ENCODE measurements at places on chromosomes 2 and 18.

- DNase-seq: no peak
These were observed 15.3 kb upstream of the LOXHD1 start for GRCh38 chr18:46672062-46672970.

- no peak for DNase-seq
These were observed 730.6 kb downstream of the TSN start for GRCh38 chr2:122486086-122486485.

DNA sequence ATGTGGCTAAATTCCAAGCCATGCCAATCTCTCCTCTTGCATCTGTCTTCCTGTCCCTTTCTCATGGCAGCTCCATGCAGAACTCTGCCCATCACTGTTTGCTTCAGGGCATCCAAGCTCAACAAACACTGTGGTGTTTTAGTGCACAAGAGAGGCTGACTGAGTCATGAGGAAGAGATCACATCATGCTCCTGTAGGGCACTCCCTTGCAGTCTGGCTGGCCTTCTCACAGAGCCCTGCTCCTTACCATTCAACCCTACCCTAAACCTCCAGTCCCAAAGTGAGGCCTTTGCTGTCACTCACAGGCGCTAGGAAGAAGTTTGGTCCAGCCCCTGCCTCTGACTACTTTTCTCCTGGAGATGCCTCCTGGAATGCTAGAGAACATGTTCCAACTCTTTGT lies 194.0 kb downstream of the LRATD1 start:
- no peak for DNase-seq

GRCh38 chr2:127017548-127017947 lies 89.4 kb downstream of the BIN1 start:
- DNase-seq: no peak

DNA sequence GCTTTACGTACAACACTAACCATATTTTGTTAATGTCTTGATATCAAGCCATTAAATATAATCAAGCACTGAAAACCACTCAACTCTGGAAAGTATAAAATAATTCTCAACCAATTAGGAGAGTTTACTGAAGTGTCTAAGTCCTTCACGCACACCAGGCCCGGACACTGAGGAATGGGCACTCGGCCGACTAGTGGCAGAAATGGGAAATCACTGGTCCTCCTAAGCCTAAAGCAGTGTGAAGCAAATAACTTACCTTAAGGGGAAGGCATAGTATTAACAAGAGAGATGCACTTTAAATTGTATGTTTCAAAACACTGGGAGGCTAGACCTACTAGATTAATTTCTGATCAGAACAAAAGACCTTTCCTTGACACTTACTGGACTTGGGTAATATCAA lies 45.7 kb downstream of the FAM210A start:
- DNase-seq: no peak

DNA sequence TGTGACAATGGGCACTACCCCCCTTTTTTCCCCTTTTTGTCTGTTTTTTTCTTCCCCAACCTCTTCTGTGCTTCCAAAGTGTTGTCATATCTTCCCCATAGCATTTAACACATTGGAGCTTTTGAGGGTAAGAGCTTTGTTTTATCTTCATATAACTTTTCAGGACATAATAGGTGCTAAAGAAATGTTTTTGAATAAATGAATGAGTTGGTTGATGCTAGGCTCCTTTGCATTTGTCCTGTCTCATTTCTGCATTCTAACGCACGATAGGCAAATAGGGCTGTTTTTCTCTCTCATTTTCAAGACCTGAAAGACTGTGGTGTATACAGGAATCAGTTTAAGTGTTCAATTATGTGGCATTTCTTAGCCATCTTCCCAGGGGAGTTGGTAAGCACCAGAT lies 832 bp upstream of the COPS7B start:
- DNase-seq: no peak

DNA sequence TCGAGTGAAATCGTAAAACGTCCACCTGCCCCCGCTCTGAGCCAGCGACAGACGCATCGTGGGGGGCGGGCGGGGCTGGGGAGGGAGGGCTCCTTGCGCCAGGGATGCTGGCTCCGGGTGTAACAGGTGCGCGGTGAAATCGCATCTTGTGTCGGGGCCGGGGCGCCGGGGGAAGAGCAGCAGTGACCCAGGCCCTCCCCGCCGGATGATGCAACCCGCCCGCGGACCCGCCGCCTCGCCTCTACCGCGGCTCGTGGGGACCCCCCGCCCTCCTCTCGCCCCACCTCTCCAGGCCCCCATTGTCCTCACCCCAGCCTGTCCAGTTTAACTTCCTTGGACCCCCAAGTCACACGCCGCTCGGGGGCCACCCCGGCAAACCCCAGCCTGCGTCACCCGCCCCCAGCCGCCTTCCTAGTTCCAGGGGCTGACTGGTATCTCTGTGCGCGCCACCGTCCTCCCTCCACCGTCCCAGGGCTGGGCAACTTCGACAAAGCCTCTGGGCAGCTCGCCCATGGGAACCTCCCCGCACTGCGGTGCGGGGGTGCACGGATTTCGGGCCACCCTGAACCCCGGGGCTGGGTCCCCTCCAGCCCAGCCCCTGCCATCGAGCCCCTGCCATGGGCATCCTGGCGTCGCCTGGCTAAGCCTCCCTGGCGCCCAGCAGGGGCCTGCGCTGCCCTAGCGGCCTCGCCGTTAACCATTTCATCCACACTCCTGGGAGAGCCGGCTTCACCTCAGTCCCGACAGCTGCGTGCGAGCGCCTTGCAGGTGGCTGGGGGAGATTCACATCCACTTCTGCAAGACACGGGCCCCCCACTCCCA lies 799 bp upstream of the KIF1A start:
- DNase-seq: no peak

- DNase-seq: no peak
These were observed 61.1 kb downstream of the CABLES1 start for GRCh38 chr18:23196119-23197007.

- DNase-seq: no peak
These were observed 19.0 kb upstream of the FEZ2 start for GRCh38 chr2:36616947-36617346.

DNA sequence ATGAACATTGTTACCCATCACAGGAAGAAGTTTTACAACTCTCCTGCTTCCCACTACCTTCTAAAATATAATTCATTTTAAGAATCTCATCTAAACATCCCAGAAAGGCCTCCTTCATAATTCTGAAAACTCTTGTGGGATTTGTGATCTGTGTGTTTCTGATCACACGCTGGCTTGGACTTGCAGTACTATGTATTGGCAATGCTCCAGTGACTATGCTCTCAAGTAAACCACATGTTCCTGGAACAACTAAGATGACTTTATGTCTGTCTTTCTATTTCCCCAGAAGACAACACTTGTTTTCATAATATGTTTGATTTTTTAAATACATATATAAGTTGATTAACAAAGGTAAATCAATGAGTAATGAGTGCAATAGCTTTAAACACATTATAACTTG lies 376.6 kb upstream of the NETO1 start:
- DNase-seq: no peak

GRCh38 chr2:101395545-101396315 lies 8.4 kb upstream of the CREG2 start:
- DNase-seq: no peak

DNA sequence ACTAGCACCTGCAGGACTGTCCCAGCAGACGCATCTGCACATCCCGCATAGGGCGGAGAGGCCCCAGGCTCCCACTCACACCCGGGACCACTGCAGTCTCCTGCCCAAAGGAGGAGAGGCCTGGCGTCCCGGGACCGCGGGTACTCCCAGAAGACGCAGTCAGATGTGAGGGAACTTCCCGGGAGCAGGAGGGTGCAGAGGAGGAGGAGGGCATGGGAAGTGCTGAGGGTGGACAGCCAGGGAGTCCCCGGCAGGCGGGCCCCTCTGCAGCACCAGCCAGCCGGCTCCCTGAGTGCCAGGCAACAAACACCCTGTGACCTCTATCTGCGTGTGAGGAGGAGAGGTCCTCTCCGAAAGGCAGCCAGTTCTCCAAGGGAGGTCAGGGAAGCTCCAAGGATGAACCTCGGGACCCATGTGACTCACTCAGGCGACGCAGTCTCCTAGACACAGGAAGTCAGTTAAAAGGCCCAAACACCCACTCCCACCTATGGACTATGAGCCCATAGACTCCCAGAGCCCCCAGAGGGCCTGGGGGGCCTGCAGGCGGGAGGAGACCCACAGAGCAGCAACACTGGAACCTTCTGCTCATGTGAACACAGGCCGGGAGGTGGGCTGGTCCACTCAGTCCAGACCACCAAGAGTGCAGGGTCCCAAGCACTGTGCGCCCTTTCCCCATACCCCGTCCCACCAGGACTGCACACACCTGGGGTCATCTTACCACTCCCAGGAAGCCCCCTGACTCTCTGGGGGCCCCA lies 4.2 kb downstream of the PXDN start:
- no peak for DNase-seq

- no peak for DNase-seq
These were observed 688.9 kb upstream of the ID2 start for GRCh38 chr2:7992612-7993602.

- no peak for DNase-seq
These were observed 109.3 kb upstream of the LINC00305 start for GRCh38 chr18:64258111-64258650.

- DNase-seq: no peak
These were observed 219.8 kb downstream of the PTGR3 start for GRCh38 chr18:74989134-74989533.

DNA sequence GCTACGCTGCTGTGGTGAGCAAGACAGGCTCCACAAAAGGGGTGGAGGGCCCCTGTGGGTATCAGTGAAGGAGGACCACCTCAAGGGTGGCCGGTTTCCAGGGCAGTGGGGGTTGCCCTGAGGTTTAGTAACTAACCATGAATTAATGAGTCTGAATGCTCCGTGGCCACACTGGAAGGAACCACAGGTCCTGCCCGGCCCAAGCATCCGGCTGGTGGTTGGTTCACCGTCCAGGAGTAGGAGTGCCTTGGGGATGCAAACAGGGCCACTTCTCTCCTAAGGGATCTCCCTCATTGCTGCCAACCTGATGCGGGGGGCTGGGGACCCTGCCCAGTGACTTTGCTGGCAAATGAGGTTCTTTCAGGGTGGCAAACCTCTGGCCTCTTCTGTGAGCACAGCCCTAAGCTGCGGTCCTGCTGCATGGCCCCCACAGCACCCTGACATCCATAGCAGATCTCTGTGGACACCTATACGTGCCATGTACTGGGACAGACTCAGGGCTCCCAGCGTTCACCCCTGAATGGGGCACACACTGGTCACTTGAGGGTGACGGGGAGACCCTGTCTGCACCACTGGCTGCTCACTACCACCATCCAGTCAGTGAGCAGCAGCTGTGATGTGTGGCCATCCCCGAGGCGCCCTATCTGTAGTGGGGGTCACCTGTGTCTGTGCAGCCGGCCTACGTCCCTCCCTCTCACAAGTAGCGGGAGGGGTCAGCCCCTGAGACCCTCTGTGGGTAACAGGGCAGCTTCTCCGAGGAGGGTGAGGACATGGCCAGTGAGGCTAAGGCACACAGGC lies 41.6 kb downstream of the HS6ST1 start:
- no peak for DNase-seq

DNA sequence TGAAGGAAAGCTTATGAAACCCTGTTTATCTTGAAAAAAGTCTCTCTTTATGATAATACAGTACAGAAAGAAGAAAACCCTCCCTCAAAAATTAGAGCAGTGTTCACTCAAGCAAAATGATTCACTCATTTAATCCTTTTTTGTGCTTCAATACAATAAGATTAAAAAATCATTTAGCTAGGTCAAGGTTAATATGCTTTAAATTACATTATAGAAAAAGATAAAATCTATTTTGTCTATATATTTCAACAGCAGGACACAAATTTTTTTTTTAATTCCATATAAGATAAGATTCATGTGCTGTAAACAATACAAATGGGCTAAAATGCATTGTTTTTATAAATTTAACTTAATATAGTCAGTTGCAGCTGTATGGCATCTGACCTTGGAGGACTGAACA lies 176.9 kb downstream of the KCNE4 start:
- no peak for DNase-seq

Measured in T-helper 17 cell (primary cell).